ENCODE measurements at places on chromosomes 7 and 10. TPM values are rescaled to one million over a fixed set of nuclear protein-coding genes. Genes with fewer than 3 reads are reported as not detected.

The ATOH7 gene
- not detected for total RNA-seq

The EFCAB10 gene
- total RNA-seq, result 0.64 TPM

The EVX1 gene
- total RNA-seq, result not detected

The XRCC2 gene
- total RNA-seq, result 0.48 TPM

The CAV2 gene
- total RNA-seq, result 225 TPM

The RASA4 gene
- total RNA-seq, result 4.3 TPM

The SHTN1 gene
- 2.3 TPM for total RNA-seq

The NFE2L3 gene
- total RNA-seq, result 9.4 TPM

The DNAH11 gene
- 3.0 TPM for total RNA-seq

The TRIM73 gene
- total RNA-seq, result 1.3 TPM

The OR2A5 gene
- not detected for total RNA-seq

The SAP25 gene
- not detected for total RNA-seq

The MAP3K8 gene
- 5.1 TPM for total RNA-seq

The BZW2 gene
- total RNA-seq, result 88.9 TPM

The RELN gene
- 0.21 TPM for total RNA-seq

The GNG11 gene
- total RNA-seq, result 1.3 TPM

The SLC39A12 gene
- total RNA-seq, result not detected

The PTF1A gene
- not detected for total RNA-seq

The RUFY2 gene
- total RNA-seq, result 15.7 TPM

The FKBP6 gene
- not detected for total RNA-seq

The LIPM gene
- not detected for total RNA-seq

The SLC37A3 gene
- 75.4 TPM for total RNA-seq

The GRM8 gene
- total RNA-seq, result not detected

The ACHE gene
- total RNA-seq, result 0.24 TPM

The C1QL3 gene
- not detected for total RNA-seq

The BMI1 gene
- total RNA-seq, result 23.4 TPM

The TEX36 gene
- total RNA-seq, result not detected

The SPDYE11 gene
- not detected for total RNA-seq

The WIPF3 gene
- 0.21 TPM for total RNA-seq

The GPR15LG gene
- 3.4 TPM for total RNA-seq

The TAS2R3 gene
- 1.4 TPM for total RNA-seq

The CALHM1 gene
- not detected for total RNA-seq

The TSPAN13 gene
- 32.2 TPM for total RNA-seq

The C10orf143 gene
- total RNA-seq, result not detected

The ING3 gene
- 7.0 TPM for total RNA-seq

The SFRP5 gene
- not detected for total RNA-seq

The ACBD7 gene
- 0.48 TPM for total RNA-seq

The PRKRIP1 gene
- total RNA-seq, result 19.0 TPM

All from tracheal epithelial cell (primary cell).